ENCODE measurements at places on chromosomes 13 and 19.

DNA sequence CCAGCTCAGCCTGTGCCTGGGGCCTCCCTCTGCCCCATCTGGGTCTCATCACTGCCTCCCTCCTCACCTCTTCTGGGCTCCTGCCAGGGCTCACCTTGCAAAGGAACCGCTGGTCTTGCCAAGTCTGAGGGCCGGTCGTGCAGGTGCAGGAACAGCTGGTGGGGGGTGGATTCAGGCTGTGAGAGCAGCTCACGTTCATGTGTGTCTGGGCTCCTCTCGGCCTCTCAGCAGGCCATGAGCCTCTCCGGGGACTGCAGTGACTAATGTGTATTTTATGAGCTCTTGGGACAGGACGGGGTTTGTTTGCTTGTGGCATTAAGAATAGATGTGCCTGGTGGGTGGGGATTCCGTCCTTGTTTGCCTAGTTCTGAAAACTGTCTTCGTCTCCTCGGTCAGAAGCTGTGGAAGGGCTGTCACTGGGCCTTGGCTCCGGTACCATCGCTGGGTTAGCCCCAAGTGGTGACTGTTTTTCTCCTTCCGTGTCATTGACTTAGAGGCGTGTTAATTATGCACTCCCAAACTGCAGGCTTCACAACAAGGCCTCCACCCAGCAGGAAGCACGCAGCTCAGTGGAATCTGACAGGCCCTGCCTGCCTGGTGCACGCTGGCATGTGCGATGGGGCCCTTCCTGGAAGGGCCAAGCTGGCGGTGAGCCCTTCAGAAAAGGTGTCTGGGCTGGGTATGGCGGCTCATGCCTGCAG lies 77.6 kb downstream of the KDM4B start:
- DNase-seq = no peak

DNA sequence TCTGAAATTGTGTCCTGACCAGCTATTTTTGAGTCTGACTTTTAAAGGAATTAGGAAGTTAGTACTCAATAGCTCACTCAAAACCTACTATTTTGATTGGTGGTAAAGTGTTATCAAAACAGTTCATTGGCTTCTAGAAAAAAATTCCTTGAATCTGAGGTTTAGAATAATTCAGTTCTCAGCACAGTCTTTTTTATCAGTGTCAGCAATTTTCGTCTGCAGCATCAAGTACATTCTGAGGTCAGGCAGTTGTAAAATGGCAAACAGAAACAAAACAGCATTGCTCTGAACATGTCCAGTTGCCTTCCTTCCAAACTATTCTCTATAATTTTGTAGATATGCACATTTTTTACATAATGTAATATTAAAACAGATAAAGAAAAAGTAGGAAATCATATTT lies 1644.1 kb downstream of the SLITRK5 start:
- no peak for DNase-seq

- DNase-seq = no peak
Measured at GRCh38 chr13:30303269-30303668, 4.1 kb downstream of the KATNAL1 start.

GRCh38 chr19:35777086-35777841 lies 1.9 kb downstream of the ARHGAP33 start:
- DNase-seq = no peak

- no peak for DNase-seq
Measured at GRCh38 chr13:44618326-44618725, 42.2 kb upstream of the TSC22D1 start.

DNA sequence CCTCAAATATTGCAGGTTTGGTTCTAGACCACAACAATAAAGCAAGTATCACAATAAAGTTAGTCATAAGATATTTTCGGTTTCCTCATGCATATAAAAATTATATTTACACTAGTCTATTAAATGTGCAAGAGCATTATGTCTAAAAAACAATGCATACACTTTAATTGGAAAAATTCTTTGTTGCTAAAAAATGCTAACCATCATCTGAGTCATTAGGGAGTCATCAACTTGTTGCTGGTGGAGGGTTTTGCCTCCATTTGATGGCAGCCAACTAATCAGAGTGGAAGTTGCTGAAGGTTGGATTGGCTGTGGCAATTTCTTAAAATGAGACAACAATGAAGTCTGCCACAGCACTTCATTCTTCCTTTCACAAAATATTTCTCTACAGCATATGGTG lies 422.3 kb upstream of the GPC6 start:
- no peak for DNase-seq
